Activated CD4-positive, alpha-beta T cell treated with anti-CD3 and anti-CD28 coated beads for 48 hours (primary cell): ENCODE measurements at places on chromosomes 1 and 21.

DNA sequence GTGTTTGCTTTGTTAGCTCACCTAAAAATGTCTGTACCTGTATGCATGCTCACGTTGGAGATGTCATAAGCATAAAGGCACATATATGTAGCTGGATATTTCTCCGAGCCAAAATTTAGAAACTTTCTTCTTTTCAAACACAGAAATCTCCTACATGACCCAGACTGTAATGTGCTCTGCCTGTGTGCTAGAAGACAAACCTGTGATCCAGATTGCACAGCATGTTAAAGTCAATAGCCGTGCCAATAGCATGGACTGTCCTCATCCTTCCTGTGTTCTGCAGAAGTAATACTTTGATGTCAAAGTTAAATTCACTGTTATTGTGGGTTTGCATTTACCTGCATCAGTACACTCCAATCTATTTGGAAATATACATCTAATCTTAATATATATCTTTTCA, 346.2 kb upstream of the ZRANB2 start:
- DNase-seq: no peak

GRCh38 chr1:18803151-18803791, 56.2 kb downstream of the TAS1R2 start:
- DNase-seq: no peak

GRCh38 chr1:159867664-159868026, 5.2 kb upstream of the VSIG8 start:
- no peak for DNase-seq

DNA sequence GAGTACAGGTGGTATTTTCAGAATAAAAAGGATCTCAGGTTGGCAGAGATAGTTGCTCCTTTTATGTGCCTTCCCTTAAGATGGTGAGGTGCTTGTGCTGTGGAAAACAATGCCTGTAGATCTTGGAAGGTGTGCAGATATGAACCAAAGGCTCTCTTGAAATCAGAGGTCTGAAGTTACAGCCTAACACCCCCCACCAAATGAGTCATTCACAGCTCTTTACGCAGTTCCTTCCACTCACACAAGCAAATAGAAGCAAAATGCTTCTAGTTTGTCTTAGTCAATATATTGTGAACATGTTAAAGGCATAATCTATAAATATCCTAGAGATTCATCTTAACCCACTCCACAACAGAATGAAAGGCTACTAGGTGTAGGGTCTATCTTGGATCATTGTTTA, 128.9 kb upstream of the NR5A2 start:
- no peak for DNase-seq

- no peak for DNase-seq
These were observed 226.6 kb upstream of the KAZN start for GRCh38 chr1:14371771-14372497.

DNA sequence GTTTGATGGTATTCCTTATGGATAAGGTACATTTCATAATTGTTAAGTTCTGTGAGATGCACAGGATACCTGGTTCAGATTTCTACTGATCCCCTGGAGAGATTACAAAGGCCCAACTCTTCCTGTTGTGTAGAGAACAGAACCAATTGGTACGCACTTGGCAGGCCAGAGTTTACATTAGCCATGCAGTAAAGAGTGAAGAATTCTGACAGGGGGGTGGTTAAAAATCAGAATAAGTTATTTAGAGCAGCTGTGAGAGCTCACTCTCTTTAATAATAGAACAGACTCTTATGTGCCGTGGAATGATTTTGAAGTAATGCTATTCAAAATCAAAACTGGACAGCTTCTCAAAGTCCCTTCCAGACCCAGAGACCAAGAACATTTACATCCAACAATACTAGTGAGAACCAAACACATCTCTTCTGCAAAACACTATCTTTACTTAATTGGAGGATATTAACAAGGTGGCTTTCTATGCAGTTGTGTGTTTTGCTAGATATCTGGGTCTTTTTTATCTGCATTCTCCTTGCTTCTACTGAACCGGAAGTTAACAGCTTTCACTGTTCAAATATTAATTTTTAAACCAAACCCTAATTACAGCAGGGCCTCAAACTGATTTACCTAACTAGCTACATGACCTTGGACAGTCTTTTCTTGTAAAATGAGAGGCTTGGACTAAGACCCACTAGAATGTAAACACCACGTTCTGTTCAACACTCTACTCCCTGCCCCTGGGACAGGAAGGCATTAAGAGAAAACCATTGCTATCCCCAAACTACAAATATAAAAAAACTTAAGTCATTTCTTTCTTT, 4.0 kb downstream of the USP24 start:
- DNase-seq: no peak

DNA sequence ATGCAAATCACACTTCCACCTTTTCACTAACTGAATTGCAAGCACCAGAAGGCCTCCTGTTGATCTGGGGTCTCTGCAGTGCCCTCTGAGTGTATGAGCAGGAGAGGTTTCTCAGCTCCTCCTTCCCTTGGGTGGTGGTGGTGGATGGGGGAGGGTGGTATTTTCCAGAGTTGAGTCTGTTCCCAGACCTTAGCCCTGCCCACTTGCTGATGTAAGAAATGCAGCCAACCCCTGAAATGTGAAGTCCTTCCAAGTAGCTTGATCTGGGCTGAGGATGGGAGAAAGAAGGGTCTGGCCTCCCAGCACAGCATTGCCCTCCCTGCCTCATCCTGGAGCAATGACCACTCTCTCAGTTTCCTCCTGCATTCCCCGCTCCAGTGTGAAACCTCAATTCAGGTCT, 6.3 kb upstream of the FOXD2 start:
- DNase-seq: no peak

DNA sequence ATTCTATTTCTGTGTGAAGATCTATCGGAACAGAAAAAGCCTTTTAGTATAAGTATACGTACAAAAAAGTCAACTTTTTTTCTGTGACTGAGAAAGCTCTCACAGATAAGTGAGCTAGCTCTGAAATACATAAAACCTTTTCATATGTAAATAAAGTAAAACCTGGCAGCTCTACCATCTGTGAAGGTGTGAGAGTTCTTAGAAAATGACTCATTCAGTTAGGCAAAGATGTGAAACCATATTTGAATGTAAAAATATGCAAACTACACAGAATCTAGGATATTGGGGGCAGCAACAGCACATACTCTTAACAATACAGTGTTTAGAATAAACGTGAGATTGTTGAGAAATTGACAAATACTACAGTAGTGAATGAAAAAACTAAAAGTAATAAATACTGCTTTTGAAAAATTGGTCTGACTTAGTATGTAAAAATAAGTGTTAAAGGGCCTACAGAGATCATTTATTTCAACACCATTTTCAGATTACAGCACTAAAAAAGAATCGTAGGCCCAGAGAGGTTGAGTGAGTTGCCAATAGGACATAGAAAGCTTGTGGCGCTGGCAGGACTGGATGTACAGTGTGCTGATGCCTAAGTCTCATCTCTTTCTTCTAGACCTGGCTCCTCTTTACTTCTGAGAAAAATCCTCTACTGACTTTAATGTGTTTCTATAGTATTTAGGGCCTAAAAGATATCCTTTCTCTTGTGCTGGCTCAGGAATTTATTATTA, 19.8 kb downstream of the ATP6V1G3 start:
- DNase-seq: peak; percentile 24

DNA sequence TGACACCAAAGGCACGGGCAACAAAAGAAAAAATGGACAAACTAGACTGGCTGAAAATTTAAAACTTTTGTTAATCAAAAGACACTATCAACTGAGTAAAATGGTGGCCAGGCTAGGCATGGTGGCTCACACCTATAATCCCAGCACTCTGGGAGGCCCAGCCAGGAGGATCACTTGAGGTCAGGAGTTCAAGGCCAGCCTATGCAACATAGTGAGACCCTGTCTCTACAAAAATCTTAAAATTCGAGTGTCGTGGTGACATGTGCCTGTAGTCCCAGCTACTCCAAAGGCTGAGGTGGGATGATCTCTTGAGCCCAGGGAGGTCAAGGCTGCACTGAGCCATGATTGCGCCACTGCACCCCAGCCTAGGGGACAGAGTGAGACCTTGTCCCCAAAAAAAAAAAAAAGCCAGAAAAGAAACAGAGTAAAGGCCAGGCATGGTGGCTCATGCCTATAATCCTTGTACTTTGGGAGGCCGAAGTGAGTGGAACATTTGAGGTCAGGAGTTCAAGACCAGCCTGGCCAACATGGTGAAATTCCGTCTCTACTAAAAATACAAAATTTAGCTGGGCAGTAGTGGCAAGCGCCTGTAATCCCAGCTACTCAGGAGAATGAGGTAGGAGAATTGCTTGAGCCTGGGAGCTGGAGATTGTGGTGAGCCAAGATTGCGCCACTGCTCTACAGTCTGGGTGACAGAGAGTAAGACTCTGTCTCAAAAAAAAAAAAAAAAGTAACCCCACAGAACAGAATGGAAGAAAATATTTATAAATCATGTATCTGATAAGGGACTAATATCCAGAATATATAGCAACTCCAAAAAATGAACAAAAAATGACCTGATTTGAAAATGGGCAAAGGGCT, 8.0 kb downstream of the TUT4 start:
- no peak for DNase-seq

DNA sequence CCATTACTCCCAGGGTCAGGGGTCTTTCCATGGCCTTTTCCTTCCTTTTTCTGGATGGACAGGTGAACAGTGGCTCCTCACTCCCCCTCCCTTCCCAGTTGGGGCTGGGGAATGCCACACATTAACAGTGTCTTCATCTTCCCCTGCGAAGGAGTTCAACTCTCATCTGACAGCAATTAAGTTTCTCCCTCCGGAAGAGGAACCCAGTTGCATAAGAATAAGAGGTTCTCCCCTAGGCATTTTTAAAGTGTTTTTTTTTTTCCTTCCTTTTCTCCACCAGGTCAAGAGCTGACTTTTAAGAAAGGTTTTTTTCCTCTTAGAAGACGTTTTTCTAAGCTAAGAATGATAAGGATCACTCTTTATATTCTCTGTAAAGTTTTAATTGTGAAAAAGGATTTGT, 42.3 kb upstream of the FASLG start:
- no peak for DNase-seq

DNA sequence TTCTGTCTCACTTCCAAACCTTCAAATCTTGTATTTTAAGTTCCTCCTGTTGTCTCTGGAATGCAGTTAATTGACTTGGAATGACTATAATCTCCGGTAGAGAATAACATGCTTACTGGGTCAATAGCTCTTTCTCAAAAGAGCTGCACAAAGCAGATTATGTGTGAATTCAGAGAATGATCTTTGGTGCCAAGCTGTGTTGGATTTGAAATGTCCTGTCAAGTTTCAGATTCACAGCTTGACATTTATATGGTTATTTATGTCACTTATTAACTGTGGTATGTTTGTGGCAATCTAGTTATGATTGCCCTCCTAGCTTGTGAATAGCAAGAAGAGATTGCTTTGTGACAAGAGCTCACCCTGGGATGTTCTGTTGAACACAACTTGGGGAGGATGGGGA, 128.3 kb upstream of the KCNE2 start:
- DNase-seq: no peak

DNA sequence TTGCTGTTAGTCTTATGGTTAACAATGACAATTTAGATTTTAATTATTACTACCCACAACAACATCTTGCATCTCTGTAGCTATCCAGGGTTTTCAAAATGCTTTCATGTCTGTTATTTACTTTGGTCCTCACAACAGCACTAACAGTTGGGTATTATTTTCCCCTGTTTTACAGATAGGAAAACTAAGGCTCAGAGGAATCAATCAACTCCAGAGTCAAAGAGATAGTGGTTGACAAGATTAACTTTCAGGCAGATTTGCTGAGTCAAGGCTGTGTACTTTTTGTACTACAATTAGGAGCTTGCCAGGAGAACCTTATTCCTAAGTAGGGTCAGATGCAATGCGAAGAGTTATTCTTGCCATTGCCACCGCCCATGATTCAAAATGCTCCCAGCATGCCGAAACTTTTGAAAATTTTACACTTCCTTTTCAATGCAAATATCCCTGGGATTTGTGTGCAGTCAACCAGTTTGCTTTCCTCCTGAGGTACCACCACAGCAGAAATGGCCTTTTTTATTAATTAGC, 49.4 kb upstream of the ROR1 start:
- DNase-seq: no peak
